D721Med (cell line): ENCODE measurements at places on chromosomes 13 and 19.

DNA sequence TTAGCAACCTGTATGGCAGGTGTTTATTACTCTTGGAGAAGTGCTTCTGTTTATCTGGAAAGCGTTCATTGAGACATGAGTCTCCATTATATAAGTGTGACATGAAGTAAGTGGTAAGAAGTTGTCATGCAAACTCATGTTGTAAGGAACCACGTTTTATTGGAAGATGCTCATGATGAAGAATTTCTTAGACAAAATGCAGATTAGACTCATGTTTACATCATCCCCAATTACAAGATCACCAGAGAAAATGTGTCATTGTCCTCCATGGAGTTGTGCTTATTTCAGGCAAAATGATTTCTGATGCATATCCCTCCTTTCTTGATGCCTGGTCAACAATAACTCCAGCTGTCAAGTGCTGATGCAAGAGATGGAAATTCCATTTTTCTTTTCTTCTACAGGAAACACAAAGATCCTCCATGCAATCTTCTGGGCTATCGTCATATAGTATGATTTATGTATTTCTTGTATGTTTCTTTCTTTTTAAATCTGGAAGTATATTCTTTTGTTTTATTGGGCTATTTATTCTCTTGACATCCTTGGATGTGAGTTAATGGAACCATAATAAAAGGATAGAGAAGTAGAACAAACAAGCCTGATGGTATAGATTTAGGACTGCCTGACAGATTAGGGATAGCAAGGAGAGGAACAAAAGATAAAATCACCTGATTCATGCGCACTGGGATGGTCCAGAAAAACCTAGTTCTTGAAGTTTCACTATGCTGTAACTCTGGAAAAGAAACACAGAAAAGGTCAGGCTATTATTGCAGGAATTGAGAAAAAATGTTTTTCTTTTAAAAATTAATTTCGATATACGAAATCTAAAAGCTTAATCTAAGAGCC lies 50.7 kb upstream of the DIAPH3 start:
- no peak for DNase-seq

- no peak for DNase-seq
Observed at GRCh38 chr13:112069845-112070251, 2.9 kb downstream of the SOX1 start.

- no peak for DNase-seq
Observed at GRCh38 chr19:8336660-8337059, 6.4 kb downstream of the KANK3 start.

DNA sequence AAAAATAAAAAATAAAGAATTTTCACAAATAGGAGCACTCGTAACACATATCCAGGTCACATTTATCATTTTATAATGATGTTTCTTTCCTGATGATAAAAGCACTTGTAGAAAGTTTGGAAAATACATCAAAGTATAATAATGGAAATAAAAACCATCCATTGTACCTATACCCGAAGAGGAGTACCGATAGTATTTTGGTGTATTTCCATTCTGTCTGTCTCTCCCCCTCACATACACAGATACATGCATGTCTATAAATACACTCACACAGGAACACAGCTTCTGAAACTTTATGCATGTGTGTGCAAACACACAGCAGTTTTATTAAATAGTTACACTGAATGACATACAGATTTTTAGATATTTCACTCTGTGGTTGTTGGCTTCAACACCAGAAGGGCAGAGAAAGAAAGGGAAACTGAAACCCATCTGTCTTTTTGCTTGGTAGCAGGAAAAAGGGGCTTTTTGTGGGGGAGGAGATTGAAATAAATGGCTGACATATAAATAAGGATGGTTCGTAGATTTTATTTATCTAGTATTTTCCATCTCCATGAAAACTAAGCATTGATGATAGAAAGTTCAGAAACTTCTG lies 114.8 kb downstream of the LRCH1 start:
- no peak for DNase-seq

GRCh38 chr19:7549429-7550148 lies 14.1 kb downstream of the PNPLA6 start:
- DNase-seq, result no peak

DNA sequence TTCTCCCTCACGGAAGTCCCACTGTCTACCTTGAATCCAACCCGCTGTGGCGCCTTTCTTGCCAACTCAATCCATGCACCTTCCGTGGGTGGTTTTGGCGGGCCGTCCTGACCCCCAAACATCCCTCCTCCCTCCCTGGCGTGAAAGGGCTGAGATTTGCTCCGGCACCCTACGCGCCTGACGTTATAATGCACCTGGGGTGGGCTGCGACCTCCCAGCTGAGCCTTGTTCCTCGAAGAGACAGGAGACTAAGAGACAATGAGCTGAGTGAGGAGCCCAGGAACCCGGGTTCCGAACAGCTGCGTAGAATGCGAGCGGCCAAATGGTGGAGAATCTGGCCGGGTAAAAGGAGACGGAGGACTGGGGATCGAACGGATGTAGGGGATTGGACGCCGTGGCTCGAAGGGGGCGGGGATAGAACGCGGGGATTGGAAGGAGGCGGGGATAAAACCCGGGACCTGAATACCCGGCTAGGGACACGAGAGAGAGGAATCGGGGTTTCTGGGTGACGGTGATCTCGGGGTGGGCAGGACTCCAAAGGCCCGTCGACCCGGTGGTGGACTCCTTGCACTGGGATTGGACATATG lies at the start of gene CPT1C:
CPT1C (plus strand) TSS at position 461 of the 587 bp plus-strand sequence. CDS start 1,137 bp downstream, outside the sequence.
- peak; percentile 94 for DNase-seq

DNA sequence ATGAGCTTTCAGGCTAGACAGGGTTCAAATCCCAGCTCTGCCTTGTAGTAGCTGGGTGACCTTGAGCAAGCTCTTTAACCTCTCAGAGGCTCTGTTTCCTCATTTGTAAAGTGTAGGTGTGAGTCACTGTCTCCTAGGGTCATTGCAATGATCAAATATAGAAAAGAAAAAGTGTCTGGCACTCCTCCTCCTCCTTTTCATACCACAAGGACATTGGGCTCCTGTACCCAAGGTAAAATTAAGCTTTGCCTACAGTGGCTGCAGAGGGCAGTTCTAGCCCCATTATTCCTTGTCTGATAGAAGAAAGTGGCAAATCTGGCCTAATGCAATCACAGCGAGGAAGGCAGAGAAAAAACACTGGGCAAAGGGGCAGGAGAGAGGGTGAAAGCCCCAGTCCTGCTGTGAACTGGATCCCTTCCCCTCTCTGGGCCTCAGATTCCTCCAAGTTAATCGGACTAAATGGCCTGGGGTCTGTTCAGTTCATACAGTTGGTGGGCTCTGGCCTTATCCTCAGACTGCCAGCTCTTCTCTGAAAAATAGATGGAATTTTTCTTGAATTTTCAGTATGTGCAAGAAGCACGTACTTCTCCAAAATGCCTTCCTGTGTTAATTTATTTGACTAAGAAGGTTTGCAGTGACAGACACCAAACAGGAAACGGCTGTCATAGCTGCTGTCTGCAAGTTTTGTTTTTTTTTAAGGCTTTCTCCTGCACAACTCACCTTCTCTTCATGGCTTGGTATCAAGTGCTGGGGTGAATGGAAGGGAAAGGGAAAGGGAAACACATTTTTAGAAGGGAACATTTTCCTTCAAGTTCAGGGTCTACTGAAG lies 35.3 kb downstream of the RGCC start:
- no peak for DNase-seq

DNA sequence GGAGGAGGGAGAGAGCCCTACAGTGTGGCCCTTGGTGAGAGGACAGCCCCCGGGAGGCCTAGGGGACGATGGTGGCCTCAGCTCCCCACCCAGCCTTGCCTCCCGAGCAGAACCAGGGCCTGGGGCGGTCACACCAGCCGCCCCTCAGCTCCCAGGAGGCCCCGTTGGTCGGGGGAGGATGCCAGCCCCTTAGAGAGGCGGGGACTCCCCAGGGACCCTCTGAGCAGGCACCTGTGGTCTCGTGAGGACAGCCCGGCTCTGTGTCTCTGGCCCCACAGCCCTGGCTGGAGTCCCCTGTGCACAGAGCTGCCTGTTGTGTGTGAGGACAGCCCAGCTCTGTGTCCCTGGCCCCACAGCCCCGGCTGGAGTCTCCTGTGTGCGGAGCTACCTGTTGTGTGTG lies 158.8 kb downstream of the KDM4B start:
- DNase-seq, result no peak

- no peak for DNase-seq
Observed at GRCh38 chr19:19209372-19209771, 2.4 kb upstream of the NCAN start.

- no peak for DNase-seq
Observed at GRCh38 chr19:11948646-11949045, 16.2 kb upstream of the ZNF763 start.

DNA sequence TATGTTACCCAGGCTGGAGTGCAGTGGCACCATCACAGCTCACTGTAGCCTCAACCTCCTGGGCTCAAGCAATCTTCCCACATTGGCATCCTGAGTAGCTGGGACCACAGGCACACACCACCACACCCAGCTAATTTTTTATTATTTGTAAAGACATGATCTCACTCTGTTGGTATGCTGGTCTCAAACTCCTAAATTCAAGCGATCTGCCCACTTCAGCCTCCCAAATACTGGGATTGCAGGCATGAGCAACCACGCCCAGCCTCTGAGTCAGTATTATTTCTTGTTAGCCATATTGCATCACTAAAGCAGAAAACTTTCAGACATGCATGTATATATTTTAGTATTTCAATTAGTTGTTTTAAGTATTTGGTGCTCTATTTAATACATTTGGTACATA lies 376.4 kb downstream of the GPC6 start:
- DNase-seq, result no peak

DNA sequence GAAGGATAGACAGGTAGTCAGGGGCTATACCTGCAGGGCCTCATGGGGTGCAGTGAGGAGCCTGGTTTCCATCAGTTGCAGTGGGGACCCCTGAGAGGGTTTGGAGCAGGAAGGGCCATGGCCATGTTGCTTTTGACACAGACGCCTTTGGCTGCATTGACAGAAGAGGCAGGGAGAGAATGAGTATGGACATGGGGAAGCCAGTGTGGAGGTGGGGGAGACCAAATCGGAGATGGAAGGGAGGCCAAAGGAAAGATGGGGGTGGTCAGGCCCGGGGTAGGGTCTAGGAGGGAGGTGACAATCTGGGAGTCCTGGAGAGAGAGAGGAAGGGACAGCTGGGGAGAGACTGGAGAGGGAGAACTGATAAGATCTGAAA lies 1.3 kb downstream of the HSD11B1L start:
- no peak for DNase-seq

GRCh38 chr19:408441-408901 lies 476 bp downstream of the C2CD4C start:
- DNase-seq, result peak; percentile 70

- DNase-seq, result no peak
Observed at GRCh38 chr19:5472286-5472685, 17.1 kb downstream of the ZNRF4 start.

- no peak for DNase-seq
Observed at GRCh38 chr13:57918913-57919312, 287.4 kb downstream of the PCDH17 start.

- no peak for DNase-seq
Observed at GRCh38 chr19:28023064-28023463, 1189.9 kb downstream of the UQCRFS1 start.

GRCh38 chr13:44573790-44574465 lies 2.2 kb downstream of the TSC22D1 start:
- no peak for DNase-seq

DNA sequence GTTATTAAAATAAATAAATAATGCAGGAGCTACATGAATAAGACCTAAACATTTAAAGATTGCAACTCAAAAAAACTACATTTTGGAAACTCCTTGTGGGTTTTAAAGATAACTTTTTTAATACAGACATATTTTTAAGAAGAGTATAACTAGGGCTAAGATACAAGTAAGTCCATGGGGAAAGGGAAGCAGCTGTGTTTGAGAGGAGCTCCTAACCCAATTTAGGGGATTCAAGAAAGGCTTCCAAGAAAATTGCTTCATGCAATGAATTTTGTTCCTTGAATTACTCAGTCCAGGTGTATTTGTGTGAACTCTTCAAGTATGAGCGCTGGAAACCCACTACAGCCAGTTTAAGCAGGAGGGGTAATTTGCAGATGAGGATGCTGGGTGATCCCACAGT lies 44.1 kb upstream of the C13orf42 start:
- no peak for DNase-seq

GRCh38 chr13:79637133-79637763 lies 156.3 kb downstream of the NDFIP2 start:
- no peak for DNase-seq

DNA sequence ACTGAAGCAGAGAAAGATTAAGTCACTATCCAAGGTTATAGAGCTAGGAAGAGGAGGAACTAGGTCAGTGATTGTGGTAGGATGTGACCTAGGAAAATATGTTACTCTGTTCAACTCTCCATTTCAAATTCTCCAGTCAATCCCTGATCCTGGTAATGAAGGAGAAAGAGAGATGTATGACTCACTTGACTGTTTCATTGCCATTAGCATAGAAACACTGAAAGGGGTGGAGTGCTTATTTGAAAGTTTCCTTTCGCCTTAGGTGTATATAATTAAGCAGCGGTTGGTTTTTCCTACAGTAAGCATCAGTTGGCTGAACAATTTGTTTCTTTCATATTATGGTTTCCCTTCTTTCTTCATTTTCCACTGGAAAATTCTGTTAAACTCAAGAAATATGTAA lies 198.1 kb upstream of the CSNK1A1L start:
- DNase-seq, result no peak

DNA sequence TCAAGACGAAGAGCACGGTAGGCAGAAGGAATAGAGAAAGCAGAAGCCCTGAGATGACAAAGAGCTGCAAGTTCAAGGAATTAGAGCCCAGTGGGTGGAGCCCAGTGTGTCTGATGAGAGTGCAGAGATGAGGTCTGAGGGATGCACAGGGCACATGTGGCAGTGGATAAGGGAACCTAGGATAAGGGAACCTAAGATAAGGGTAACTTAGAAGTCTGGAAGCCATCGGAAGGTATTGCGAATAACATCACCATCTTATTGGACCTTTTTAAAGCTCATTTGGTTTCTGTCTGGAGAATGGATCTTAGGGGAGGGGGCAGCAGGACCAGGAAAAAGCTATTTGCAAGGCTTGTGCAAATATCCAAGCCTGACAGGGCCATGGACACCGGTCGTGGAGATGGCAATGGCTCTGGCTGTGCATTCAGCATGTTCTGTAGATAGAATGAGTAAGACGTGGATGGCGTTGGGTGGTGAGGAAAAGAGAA lies 1.3 kb downstream of the FPR3 start:
- no peak for DNase-seq

GRCh38 chr13:75760131-75761021 lies 124.2 kb downstream of the LMO7 start:
- no peak for DNase-seq

DNA sequence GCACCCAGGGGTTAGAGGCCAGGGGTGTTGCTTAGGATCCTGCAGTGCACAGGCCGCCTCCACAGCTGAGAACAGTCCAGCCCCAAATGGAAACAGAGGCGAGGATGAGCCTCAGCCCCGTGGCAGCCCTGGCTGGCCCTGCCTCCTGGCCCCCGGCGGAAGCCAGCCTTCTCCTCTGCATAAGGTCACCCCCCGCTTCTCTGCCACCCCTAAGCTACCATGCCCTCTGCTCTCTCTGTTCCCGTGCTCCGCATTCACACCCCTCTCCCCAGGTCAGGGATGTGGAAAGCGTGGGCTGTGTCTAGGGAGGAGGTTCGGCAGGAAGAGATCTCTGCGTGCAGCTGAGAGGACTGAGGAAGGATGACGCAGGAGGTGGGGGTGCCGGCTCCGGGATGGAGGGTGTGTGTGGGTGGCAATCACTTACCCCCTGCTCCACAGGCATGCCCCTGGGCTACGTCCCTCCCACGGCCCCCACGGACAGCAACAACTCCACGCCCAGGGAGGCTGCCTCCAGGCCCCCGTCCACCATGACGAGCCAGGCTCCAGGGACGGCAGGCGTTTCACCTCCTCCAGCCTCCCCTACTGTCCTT lies 6.0 kb downstream of the SSC5D start:
- DNase-seq, result no peak
